ENCODE measurements at places on chromosomes 2 and 18.
A peak's percentile ranks its signal among the peaks of the same experiment; 100 is the strongest.

- DNase-seq = peak; percentile 20
Measured at GRCh38 chr2:85053802-85054201, 79.4 kb upstream of the TCF7L1 start.

DNA sequence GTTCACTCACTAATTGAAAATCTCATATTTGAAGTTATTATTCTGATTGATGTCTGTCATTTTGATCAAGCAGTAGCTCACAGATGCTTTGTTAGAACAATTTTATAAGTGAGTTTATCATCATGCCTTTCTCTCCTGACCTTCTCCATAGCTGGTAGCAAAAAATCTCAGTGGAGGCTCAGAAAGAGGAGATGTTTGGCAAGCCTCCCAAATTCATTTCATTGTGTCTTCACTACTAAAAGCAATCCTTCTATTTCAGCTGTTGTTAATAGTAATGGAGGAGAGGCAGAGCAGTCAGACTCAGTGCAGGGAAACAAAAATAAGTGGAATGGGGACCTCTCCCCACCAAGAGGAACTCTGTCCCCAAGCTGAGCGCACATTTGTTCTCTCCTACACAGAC, 2127.8 kb upstream of the CELF4 start:
- DNase-seq = no peak

DNA sequence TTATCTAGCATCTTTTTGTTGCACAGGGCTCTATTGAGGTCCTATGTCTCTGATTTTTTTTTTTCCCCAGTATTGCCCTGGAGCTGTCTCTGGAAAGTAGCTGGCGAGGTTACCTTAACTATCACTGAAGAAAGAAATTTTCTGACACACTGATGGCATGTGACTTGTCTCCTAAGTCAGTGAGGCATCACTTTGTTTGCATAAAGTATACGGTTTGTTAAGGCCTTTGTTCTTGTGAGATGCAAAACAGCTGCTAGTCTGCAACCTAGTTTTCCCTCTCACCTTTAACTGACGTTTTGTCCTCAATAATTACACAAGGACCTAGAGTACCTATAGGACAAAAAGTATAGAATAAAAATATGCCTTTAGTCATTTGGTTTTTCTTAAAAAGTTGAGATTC, 41.8 kb downstream of the UBXN4 start:
- no peak for DNase-seq

- DNase-seq = peak; percentile 20
Measured at GRCh38 chr2:180202467-180202951, 195.4 kb upstream of the CWC22 start.

GRCh38 chr2:88563129-88563528, 64.1 kb downstream of the EIF2AK3 start:
- DNase-seq = no peak

- DNase-seq = no peak
Measured at GRCh38 chr2:8298783-8299182, 383.1 kb upstream of the ID2 start.

DNA sequence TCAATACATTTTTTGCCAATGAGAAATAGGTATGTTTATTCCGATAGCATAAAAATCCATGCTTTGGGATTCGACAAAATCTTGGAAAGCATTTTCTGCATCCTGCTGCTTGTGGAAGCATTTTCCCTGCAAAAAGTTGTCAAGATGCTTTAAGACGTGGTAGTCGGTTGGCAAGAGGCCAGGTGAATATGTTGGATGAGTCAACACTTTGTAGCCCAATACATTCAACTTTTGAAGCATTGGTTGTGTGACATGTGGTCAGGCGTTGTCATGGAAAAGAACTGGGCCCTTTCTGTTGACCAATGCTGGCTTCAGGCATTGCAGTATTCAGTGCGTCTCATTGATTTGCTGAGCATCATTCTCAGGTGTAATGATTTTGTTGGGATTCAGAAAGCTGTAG, 764.5 kb downstream of the TRIB2 start:
- peak; percentile 17 for DNase-seq

DNA sequence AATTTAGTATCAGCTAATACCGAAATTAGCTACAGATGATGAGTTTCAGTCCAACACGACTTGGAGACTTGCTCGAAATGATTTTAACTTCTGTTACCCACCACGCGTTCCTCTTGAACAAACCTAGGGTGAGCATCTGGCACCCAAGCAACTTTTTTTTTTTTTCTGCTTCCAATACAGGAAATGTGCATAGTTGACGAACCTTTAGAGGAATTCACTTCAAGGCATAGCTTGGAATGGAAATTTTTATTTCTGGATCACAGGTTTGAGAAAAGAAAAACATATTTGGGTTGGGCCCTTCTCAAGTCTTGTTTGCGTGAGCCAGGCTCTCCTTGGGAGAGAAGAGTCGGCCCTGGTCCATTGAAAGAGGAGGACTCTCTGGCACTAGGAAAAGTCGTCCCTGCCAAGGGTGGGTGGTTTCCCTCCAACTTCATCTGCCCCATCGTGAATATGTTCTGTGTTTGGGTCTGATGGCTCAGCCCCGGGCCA, 37.4 kb upstream of the RPL31 start:
- no peak for DNase-seq

DNA sequence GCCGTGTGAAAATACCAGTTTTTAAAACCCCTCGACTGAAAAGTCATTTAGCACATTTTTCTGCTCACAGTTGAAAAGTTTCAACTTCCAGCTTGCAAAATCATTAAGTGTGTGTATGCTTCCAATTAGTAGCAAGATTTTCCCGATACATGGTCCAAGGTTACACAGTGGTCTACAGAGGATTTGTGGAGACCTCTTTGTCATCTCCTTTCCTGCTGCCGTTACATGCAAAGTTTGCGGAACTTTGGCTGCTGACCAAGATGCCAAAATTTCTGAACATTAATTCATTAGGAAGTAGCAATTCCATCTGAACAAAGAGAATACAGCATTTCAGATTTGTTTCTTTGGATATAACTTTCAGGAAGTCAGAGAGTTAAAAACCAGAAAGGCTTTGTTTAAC, 474.6 kb downstream of the PLCL1 start:
- no peak for DNase-seq

- DNase-seq = no peak
Measured at GRCh38 chr2:1665761-1666505, 78.4 kb downstream of the PXDN start.

DNA sequence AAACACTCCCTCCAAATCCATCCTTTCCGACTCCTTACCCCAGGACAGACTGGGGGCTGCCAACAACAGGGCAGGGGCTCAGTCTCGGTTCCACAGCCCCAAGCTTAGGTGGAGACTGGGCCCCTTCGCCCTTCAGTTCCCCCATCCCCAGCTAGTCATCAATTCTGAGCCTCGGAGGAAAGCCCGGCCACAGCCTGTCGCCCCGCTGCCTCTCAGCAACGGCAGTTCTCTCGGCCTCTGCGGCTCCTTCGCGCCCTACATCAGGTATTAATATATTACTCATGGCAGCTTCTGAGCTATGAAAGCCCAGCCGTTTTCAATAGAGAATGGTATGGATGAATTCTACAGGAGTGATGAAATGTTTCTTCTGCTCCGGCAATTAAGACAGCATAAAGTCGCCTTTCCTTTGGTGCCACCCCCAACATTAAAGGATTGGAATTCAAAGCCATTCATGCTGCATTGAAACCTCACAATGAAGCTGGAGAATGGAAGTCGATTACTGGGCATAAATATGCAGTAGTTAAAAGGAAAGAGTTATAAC, 2.8 kb downstream of the HDAC4 start:
- DNase-seq = peak; percentile 25

DNA sequence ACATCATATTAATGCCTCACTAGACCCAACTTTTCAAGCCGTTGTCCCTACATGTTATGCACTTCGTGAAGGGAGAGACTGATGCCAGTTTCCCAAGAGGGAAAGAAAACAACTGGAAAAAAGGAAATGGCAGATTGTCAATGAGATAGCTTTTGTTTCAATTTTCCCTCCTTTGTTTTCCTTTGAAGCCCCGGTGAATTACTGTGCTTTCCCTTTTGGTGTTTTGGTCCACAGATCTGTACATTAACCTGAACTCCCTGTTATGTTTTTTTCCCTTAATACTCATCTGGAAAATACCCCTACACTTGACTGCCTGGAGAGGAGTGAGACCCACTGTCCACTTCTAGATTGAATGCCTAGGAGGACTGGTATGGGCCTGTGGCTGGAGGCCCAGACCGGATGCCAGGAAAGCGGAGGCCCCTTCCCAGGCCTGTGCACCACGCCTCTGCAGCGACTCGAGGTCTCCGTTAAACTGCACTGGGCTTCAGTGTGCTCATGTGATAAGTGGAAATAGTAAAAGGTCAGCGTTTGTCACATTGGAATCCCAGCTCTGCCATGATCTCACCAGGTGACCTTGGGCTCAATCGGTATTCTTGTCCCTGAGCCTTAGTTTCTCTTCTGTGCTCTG, 106.4 kb downstream of the GATA6 start:
- DNase-seq = no peak

GRCh38 chr2:171787333-171788072, 100.2 kb downstream of the DYNC1I2 start:
- no peak for DNase-seq

- no peak for DNase-seq
Measured at GRCh38 chr2:121046335-121046734, 238.7 kb downstream of the TFCP2L1 start.

DNA sequence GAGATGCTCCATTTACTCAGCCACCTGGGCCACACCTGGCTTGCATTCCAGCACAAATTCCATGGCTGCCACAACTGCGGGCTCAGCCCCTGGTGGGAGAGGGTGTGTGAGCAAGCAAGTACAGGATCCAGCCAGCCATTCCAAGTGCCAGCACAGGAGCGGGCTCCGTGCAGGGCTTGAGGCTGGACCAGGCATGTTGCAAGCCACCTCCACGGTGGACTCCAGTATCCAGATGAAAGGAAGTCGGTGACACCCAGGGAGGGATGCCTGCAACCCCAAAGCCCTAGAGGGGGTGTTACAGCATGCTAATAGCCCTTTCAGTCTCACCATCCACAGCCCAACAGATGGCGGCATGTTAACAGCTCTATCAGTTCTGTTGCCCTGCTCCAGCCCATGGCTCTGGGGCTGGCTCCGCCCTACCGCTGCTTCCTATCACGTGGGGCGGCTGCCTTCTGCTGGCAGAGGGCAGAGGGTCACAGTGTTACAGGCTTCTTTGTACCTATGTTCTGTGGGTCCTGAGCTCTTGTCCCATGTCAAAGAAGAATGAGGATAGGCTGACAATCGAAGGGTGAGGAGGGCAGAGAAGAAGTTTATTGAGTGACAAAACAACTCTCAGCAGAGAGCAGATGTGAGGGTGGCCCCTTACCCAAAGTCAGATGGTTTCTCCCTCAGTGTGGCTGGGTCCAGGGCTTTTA, 11.7 kb upstream of the GORASP2 start:
- no peak for DNase-seq

Measured in astrocyte of the spinal cord (primary cell).